Stimulated activated CD8-positive, alpha-beta memory T cell treated with anti-CD3 and anti-CD28 coated beads, Interleukin-12 subunit alpha, Interleukin-12 subunit beta, amount 100 ng/mL, for 4 hours (primary cell): ENCODE measurements at places on chromosomes 4 and X.

DNA sequence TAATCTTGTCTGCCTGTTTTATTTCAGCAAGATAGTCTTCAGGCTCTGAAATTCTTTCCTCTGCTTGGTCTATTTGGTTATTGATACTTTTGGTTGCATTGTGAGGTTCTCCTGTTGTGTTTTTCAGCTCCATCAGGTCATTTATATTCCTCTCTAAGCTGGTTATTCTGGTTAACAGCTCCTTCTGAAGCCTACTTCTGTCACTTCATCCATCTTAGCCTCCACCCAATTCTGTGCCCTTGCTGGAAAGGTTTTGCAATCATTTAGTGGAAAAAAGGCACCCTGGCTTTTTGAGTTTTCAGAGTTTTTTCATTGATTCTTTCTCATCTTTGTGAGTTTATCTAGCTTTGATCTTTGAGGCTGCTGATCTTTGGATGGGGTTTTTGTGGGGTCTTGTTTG is 647.7 kb downstream of the SPRY1 start:
- no peak for DNase-seq

DNA sequence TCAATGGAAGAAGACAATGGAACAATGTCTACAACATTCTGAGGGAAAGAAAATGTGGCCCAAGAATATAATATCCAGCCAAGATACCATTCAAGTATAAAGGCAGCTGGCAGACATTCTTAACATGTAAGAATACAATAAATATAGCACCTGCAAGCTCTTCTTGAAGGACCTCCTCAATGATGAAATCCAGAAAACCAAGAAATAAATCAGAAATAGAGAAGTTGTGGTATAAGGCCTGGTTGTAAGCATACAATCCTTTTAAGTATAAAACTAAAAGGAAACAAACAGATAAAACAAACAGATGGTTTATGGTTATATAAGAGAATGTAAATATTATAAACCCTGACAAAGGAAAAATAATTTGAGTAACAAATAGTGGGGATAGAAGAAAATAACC is 33.4 kb downstream of the SYTL4 start:
- DNase-seq: no peak

DNA sequence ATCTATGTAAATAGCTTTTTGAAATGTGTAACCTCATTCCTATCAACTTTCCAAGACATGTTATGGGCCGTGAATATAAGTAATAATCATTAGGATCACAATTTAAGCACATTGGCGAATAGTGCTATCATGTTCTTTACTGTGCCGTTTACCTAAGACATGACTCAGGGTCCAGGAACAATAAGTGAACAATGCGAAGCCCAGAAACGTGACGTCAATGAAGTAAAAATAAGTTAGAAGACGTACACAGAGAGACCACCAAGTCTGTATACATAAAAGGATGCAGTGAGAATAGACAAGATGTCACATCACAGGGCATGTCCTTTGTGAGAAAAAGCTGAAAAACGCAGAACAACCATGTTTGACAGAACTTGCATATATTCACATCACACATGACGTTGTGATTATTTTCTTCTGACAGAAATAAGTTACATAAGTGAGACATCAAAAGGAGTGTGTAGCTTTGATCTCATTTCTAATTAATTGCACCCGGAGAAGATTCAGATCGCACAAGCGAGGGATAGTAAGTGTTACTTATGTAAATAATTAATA is 49.4 kb upstream of the FAT1 start:
- DNase-seq: no peak

GRCh38 chr4:139177049-139177868 is at the start of gene ELF2:
TSS of gene ELF2 (minus strand) at chr4:139177218. CDS start at chr4:139137701, 39,517 bp downstream.
- DNase-seq: peak; percentile 84

DNA sequence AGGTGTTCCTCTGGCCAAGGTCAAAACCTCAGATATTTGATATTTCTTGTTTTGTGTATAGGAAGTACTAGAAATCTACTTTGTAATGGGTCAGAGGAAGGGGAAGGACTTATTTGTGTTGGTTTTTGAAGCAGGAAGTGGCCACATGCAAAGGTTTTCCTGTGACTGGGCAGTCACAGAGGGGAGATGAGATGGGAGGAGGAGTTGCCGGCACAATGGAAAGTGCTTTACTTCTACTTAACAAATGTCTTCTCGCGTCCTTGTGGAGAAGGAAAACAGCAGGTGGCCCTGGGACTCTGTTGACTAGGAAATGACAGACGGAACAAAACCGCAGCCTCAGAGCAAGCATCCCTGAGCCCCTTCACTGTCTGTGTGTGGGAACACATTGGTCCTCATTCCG is 46.6 kb downstream of the SHROOM2 start:
- DNase-seq: no peak

DNA sequence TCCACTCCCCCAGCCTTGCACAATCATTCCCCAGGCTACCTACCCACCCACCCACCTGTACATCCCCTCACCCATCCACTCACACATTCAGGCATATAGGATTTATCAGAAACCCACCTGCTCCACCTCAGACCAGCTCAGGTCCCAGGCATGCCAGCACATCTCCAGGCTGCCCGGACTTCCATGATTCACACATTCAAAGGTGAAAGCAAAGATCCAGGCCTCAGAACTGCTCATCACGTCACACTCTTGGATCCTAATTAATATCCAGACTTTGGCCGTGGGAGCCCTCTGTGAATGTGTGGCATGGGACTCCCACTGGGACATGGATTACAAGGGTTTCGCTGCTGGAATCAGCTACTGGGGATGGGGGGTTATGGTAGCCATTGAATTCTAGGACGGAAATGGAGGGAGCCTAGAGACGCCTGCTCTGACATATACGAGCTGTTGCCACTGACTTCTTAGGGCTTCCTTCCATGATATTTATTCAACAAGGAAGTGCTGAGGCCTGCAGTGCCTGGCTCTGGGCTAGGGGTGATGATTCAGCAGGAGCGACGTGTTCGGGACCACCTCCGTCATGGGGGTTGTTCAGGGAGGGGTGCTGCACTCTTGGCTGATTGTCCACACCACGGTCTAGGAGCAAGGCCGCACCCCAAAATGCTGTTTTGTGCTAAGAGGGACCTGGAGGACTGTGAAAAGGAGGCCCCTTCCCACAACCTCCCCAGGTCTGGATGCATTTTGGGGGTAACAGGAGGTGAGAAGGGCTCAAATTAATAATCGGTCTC is 56.9 kb upstream of the ADRA2C start:
- no peak for DNase-seq

GRCh38 chr4:55554453-55555030 is 7.8 kb upstream of the CLOCK start:
- DNase-seq: no peak

DNA sequence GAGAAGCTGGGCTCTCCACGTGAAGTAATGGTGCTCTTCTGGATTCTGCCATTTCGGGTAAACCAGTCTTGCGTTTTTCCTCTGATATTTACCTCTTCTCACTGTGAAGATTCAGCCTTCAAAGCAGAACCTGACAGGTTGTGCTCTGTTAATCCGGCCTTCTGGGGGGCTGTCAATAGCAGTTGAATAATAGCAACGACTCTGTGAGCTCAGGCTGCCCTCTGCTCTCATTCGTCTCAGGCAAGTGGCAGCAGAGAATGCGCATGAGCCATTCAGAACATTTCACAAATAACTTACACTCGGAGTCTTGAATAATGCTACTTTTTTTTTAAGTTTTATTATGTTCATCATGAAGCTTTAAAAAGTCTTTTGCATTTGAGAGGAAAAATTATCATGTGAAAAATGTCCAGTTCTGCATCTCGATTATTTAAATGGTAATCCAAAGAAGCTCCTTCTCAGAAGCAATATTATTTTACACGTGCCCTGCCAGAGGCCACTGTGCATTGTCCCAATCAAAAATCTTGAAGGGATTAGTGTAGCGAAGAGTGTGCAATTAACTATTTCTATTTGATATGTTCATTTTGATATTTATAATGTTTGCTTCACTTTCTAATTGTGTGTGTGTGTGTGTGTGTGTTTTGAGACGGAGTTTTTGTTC is 354.2 kb upstream of the FAT1 start:
- DNase-seq: no peak

- DNase-seq: no peak
These were observed 285.6 kb downstream of the ARHGAP24 start for GRCh38 chr4:85760511-85760910.

GRCh38 chrX:50081282-50081889 is 119.4 kb downstream of the AKAP4 start:
- DNase-seq: no peak

GRCh38 chr4:165631912-165632311 is 241.1 kb upstream of the TLL1 start:
- no peak for DNase-seq

DNA sequence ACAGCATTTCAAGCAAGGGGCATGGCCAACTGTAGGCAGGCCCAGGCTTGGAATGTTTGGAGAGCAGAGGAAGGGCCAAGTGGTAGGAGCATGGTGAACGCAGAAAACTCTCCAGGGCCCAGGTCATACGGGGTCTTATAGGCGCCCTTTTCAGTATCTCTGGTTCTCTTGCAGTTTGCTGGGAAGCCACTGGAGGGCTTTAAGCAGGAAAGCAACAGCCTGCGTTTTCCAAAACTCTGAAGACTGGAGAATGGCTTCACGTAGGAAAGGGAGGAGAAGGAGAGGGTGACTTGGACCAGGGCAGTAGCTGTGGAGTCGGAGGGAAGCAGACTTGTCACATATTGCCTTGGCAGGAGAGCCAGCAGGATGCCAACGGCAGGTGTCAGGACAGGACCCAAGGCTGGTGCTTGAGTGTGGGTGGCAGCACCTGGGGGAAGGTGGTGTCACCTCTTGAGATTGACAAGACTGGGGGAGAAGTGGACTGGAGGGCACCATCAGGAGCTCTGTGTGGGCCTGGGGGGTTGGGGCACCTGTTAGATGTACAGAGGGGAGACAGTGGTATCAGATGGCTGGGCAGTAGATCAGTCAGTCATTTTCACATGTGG is 21.9 kb downstream of the TKTL1 start:
- DNase-seq: no peak

GRCh38 chrX:100863326-100863864 is 10.8 kb downstream of the NOX1 start:
- DNase-seq: no peak

- DNase-seq: no peak
These were observed 533.7 kb downstream of the INPP4B start for GRCh38 chr4:142312391-142312790.

- DNase-seq: no peak
These were observed 146.0 kb downstream of the TBL1X start for GRCh38 chrX:9610771-9611392.

DNA sequence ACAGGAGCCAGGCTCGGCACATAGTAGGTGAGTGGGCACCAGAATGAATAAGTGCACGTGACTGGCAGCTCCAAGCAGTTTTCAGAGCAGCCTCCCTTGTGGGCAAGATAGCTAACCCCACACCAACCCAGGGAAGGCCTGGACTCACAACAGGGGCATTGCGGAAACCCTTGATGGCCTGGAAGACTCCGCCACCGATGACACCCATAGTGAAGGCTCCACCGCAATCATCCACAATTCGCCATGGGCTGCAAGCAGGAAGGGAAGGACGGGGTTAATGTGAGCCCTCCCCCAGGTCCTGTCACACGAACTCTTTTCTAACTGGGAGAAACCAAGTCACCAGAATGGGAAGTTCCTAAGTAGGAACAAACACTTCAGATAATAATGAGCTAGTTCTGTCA is 957 bp downstream of the TIMM17B start:
- DNase-seq: no peak

DNA sequence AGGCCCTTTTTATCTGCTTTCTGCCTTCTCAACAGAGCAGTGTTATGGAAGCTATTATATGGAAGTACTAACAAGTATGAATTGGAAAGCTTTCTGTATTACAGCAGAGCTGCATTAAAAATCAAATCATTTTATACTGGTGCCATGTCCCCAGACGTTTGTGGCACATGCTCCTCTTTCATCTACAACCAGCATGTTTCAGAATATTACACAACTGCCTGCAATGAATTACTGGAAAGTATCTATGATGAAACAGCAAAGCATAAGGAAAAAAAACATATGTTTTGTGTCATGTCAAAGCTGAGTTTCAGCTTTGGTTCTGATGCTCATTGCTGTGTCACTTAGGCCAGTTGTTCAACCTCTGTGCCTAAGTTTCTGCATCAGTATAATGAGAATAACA is 576.8 kb downstream of the GBA3 start:
- DNase-seq: no peak

DNA sequence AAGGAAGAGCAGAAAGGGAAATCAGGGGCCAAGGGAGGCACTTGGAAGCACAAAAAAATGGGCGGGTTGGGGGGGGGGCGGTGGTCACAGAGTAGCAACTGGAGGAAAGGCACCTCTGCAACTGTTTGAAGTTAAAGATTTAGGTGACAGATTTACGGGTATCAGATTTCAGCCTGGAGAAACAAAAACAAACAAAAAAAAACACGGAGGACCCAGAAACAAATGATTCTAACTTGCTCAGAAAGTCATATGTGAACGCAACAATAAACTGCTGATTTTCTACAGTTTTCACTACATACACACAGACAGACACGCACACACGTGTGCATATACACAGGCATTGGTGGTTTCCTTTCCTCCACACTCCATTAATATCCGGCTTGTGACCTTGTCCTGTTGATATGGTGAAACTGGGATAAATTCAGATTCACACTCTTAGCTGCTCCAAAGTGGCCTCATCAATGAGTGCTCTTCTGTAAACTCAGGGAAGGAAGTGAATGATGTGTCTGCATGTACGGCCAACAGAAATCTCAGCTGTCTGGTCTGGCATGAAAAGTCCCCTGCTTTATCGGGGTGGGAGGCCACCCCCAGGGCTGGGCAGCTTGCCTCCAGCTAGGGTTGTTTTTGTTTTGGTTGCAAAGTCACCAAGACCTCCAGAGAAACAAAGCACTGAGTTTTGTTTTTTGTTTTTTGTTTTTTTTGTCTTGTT is 54.3 kb downstream of the CHST7 start:
- no peak for DNase-seq

DNA sequence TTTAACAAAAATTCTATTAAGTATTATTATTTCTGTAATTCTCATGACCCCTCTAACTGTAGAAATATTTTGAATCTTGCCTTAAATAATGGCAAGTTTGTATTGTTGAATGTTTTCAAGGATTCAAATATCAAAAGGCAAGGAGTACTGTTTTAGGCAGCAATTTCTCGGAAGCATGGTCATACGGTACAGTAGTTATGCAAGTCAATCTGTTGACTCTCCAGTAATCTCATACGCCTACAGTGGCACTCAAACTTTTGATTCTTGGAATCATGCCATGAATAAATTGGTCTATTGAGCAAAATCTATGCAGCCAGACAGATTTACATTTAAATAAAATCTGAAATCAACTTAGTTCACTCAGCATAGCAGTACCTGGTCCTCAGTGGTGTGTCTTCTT is 139.6 kb upstream of the FAM47C start:
- no peak for DNase-seq
